ENCODE measurements at places on chromosomes 1 and 21.

- DNase-seq: no peak
Measured at GRCh38 chr21:45852886-45853400, 128.6 kb upstream of the COL6A1 start.

- no peak for DNase-seq
Measured at GRCh38 chr1:209405183-209405814, 178.2 kb upstream of the CAMK1G start.

DNA sequence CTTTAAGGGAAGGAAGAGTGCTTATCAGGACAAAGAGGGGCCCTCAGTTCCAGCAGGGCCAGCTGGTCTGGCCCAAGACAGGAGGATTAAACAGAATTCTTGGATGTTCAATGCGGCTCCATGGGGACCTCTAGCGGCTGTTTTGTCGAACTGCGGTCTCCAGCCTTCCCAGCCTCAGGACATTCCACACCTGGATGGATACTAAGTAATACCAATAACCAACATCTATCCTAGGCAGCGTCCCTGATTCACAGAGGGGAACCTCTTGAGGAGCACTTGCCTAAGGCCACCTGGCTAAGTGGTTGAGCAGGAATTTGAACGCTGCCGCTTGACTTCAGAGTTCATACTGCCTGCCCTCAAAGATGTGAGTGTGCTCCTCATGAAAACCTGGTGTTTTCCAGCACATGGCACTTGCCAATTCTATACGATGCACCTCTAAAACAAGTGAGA, 15.5 kb upstream of the CD247 start:
- no peak for DNase-seq

GRCh38 chr21:16838331-16838730, 674.5 kb upstream of the CXADR start:
- no peak for DNase-seq

- DNase-seq: no peak
Measured at GRCh38 chr1:22880174-22880601, 92.5 kb downstream of the LACTBL1 start.

GRCh38 chr1:29569971-29570634, 333.8 kb downstream of the PTPRU start:
- no peak for DNase-seq

GRCh38 chr1:72280711-72281110, 1.6 kb downstream of the NEGR1 start:
- no peak for DNase-seq

GRCh38 chr1:13541435-13542215, 27.8 kb upstream of the LRRC38 start:
- no peak for DNase-seq

- DNase-seq: no peak
Measured at GRCh38 chr1:67601539-67601938, 83.5 kb upstream of the GADD45A start.

GRCh38 chr1:209815490-209815889, 9.5 kb upstream of the IRF6 start:
- DNase-seq: no peak

DNA sequence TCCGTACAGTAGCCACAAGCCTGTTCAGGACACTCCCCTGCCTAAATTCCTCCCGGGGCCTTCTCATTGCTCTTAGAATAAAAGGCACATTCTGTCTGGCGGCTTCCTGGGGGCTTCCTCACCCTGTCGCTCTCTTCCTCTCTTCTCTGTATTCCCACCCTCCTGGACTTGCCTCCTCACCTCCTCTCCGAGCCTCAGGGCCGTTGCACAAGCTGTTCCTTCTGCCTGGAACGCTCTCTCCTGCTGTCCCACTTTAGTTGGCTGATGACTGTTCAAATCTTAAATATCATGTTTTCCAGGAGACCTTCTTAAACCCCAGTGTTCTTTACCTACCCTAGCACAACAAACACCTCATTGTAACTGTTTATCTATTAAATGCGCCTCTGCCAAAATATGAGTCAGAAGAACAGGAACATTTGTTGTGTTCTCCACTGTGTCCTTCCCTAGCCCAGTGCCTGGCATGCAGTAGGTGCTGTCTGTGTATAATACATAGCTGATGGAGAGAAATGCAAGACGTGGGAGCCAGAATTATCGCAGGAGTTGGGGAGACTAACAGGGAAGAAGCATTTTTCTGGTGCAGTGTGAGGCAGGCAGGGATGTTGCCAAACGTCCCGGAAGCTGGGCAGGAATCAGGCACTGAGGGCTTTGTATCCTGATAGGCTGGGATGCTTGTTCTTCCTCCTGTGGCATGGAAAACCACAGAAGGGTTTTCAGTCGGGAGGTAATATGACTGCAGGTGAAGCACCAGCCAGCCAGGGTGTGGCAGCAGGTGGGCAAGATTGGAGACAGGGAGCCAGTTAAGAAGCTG, 24.1 kb upstream of the THRAP3 start:
- no peak for DNase-seq
